Stimulated activated CD8-positive, alpha-beta memory T cell treated with anti-CD3 and anti-CD28 coated beads, Interleukin-7, amount 100 ng/mL, for 1 hour (primary cell): ENCODE measurements at places on chromosomes 5 and 9.
A peak's percentile ranks its signal among the peaks of the same experiment; 100 is the strongest.

- DNase-seq, result no peak
Measured at GRCh38 chr5:59543821-59544442, 349.6 kb downstream of the PDE4D start.

DNA sequence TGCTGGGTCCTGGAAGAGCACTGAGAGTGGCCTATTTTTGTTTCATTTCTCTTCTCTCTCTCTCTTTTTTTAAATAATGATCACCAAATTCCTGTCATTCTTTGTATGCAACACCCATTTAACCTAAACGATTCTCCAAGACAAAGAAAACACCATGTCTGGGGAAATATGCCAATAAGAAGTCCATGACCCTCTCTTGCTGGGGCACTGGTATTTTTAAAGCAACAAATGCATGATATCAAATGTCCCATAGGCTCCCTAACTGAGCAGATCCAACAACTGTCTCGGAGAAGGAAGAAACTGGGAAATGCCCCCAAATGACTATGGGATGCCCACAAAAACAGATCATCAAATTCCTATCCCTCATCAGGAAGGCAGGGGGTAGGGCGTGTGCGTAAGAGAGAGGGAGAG is 567.4 kb downstream of the CCDC171 start:
- DNase-seq, result no peak

GRCh38 chr9:131111854-131112311 is 13.5 kb upstream of the NUP214 start:
- DNase-seq, result no peak

- DNase-seq, result no peak
Measured at GRCh38 chr5:160369990-160370712, at the start of gene C1QTNF2. Gene C1QTNF2 (minus strand): TSS chr5:160370626. CDS start chr5:160355011, 15,615 bp downstream.

DNA sequence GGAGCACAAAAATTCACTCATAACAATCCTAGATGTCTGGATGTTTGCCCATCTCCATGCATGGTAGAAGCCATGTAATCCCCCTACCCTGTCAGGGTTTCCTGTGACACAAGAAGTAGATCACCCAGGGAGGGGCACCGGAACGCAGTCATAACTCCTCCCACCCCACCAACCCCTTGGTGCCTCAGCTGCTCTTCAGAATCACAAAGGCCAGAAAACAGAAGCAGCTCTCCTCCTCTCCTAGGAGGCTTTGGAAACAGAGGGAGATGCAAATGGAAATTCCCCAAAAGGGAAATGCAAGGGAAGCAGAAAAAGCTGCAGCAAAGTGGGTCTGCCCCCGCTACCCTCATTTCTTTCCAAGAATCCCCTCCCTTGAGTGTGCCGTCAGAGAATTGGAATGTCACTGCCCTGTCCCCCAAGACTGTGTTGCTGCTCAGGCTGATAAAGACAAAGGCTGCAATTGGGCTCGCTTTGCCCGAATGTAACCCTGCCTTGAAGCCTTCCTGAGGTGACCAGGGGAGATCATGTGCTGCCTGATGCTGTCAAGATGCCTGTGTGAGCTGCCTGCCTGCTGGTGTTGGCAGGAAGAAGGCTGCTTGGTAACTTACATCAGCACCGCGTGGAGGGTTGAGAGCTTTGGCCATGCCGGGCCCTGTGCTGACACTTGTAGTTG is 65.5 kb upstream of the ABCA1 start:
- DNase-seq, result peak; percentile 4

DNA sequence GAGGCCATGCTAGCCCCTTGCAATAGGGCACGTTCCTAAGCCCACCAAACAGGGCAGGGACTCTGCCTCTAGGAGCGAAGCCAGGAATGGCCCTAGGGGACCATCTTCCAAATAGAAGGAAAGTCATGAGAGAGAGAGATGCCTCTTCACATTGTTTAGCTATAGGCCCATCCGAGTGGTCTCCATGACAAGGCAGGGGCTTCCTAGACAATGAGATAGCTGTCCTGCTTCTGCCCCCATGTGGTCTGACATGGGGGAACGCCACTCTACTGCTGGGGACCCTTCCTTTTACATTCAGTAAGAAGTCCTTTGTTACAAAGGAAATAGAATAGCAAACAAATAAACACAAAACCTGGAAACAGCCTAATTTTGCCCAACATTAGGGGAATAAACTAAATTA is 17.9 kb upstream of the KIF4B start:
- DNase-seq, result no peak

DNA sequence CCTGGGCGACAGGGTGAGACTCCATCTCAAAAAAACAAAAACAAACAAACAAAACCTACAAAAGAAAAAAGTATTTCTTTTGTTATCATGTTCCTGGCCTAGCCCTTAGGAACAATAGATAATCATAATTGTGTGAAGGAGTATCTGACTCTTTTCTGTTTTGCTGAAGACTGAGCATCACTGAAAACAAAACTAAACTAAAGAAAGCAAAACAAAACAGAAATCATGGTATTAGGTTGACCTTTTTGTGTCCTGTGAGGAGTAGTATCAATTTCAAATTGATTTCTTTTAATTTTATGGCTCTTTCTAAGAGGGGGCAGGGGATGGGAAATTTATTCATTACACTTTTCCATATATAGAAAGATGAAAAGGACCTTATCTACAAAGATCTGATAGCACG is 246.0 kb downstream of the YTHDC2 start:
- no peak for DNase-seq

GRCh38 chr5:170148430-170149205 is 42.9 kb downstream of the FOXI1 start:
- no peak for DNase-seq

GRCh38 chr5:16713386-16713928 is 96.7 kb upstream of the RETREG1 start:
- DNase-seq, result no peak

DNA sequence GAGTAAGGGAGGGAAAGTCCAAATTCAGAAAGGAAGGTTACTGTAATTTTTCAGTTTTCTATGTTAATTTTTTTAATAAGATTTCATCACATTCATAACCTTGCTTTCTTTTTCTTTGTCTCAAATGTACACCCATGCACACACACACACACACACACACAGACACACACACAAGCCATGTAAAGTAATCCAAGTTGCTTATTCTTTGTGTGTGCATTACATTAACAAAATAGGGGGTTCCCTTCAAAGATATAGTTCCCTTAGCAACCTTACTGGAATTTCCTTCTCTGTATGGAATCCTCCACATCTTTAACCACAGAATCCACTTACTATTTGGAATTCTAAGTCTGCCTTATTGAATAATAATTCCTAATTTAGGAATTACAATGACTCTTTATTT is 32.7 kb downstream of the ZNF366 start:
- DNase-seq, result no peak

DNA sequence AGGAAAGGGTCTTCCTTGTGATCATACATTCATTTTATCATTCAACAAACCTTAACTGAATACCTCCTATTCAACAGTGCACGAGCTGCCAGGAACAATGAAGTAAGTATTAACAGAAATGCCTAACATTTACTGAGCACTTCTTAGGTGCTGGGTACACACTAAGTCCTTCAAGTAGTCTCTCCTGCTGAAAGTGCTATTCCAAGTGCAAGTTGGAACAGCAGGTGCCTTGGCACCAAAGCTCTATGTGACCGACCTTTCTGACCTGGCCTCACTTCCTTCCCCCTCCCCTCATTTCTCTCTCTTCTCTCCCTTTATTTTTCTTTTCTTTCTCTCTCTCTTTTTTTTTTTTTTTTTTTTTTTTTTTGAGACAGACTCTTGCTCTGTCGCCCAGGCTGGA is 94.5 kb downstream of the GRIA1 start:
- no peak for DNase-seq

DNA sequence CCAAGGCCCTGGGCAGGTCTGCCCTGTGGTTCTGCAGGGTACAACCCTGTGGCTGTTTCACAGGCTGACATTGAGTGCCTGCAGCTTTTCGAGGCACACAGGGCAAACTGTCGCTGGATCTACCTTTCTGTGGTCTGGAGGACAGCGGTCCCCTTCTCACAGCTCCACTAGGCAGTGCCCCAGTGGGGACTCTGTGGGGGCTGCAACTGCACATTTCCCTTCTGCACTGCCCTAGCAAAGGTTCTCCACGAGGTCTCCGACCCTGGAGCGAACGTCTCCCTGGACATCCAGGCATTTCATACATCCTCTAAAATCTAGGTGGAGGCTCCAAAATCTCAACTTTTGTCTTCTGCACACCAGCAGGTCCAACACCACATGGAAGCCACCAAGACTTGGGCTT is 1645.2 kb upstream of the CDH6 start:
- DNase-seq, result no peak
